ENCODE measurements at places on chromosomes 3 and 15.

GRCh38 chr15:77001351-77001750 lies 6.4 kb downstream of the PSTPIP1 start:
- DNase-seq, result no peak

DNA sequence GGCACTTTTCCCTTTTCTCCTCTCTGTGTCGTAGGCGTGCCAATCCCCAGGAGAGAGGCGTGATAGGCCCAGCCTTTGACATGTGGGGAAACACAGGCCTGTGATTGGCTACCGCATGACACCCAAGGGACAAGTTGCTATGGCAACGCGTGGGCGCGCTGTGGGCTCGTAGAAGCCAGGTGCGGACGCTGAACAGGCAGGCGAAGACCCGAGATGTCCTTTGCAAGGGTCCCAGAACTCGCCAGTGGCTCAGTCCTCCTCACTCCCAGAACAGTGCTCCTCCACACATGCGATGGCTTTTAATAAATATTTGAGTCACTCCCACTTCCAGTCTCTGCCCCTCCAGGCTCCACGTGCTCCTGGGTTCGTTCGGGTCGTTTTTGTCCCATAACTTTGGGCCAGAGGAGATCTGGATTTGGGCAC lies 4.2 kb downstream of the SLC51B start:
- DNase-seq, result peak; percentile 94

DNA sequence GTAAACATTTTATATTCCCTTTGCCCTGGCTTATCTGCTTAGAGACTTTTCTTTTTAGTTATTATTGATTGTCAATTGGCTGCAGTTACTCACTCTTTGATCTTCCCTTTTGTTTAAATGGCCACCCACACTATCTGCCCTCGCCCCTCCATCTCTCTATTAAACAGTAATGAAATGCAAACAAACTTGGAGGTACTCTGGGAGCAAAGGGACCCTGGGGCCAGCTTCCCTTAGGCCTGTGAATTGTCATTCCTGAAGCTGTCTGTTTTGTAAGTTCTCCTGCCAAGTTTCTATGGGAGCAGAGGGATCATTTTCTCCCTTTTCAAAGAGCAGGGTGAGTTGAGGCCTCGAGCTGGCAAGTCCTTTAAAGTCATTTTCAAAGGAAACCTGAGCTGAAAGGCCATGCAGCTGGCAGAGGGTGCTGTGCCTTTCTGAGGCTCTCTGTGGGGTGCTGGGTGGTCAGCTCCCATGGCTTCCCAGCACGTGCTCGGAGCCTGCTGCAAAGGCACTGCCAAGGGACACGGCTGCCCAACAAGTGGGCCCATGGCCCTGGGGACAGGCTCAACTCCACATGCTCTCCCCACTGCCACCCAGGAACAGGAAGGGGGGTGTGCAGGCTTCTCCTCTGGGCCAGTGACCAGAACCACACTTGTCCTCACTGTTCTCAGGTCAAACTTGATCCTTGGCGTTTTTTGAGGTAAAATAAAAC lies 17.4 kb upstream of the RTP2 start:
- DNase-seq, result no peak

DNA sequence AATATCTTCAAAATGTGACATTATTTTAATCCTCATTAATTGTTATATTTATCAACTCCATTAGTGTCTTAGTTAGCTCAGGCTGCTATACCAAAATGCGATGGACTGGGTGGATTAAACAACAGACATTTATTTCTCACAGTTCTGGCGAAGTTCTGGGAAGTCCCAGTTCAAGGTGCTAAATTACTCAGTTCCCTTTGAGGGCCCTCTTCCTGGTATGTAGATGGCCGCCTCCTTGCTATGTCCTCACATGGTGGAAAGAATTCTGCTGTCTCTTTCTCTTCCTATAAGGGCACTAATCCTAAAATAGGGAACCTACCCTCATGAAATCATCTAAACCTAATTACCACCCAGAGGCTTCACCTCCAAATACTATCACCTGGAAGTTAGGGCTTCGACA lies 38.8 kb upstream of the DUT start:
- no peak for DNase-seq

DNA sequence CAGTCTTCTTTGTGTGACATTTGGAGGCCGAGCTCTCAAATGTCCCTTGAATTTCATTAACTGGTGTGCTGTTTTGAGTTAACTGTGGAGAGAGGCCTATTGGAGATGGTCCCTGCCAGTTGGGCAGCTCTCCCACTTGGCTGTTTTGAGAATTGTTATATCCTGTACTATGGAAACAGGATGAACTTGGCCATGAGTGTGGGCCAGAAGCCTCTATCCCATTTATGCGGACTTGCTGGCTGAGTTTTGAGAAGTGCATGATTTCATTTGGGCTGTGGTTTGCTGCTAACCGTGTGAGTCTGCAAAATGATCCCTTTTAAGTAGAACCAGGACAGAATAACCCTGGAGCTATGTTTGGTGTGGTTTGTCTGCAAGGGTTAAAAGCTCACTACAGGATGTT lies 366.0 kb downstream of the PTPRG start:
- no peak for DNase-seq

DNA sequence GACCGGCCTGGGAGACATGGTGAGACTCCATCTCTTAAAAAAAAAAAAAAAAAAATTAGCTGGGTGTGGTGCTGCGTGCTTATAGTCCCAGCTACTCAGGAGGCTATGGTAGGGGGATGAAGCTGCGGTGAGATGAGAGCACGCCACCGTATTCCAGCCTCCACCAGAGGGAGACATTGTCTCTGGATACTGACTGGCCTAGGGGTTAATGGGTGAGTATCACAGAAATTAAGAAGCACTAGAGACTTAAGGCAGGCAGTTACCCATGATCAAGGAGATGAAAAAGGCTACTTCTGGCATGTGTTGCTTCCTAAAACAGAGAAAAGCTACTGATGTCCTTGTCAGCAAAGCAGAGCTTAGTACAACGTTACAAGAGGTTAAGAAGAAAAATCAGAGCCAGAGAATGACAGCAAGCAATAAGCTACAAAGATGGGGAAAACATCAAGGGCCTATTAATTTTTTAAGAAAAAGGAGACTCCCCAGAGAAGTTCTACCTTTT lies 8.6 kb downstream of the TFRC start:
- peak; percentile 67 for DNase-seq

DNA sequence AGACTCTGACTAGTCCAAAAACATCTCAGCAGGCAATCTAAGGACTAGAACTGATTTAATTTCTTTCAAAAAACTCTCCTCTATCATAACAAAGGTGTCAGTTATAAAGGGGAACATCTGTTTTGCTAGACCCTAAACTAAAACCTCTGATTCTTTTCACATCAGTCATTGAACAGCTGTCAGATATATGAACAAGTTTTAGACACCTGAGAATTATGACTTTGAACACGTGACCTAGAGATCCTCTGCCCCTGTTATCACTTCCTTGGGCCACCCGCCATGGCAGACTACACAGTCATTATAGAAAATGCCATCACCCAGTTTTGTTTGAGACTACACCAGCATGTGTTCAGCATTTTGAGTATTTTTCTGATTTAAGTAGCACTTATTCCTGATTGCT lies 282.3 kb upstream of the TBL1XR1 start:
- DNase-seq, result no peak

DNA sequence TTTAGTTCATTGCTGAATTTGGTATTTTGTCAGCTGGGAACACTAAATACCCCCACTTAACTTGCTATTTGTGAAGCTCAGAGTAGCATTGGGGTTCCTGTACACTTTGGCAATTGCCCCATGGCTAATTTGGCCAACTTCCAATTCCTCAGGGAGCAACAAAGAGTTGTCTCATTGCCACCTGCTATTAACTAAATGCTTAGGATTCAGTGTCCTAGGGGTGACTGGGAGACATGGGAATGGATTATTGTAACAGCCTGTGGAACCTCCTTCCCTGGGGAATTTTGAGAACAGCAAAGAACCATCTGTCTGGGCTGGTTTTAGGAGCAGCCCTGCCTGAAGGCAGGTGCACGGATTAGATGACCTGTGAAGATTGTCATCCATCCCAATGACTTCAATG lies 437.4 kb upstream of the TPRG1 start:
- no peak for DNase-seq

DNA sequence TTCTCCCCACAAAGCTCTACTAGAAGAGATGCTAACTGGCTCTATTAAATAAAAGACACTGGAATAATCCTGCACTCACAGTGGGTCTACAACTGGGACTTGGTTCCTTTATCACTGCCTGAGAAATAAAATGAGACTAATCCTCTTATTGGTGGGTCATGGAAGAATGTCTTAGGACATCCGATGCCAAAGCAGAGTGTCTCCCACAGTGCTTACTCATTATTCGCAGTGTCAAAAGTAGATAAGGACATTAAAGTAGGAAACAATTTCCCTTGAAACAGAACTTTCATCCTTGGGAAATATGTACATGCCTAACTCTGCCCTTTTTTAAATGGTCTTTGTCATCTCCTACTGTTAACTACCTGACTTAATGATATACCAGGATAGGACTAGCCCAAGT lies 71.5 kb downstream of the GSK3B start:
- no peak for DNase-seq

DNA sequence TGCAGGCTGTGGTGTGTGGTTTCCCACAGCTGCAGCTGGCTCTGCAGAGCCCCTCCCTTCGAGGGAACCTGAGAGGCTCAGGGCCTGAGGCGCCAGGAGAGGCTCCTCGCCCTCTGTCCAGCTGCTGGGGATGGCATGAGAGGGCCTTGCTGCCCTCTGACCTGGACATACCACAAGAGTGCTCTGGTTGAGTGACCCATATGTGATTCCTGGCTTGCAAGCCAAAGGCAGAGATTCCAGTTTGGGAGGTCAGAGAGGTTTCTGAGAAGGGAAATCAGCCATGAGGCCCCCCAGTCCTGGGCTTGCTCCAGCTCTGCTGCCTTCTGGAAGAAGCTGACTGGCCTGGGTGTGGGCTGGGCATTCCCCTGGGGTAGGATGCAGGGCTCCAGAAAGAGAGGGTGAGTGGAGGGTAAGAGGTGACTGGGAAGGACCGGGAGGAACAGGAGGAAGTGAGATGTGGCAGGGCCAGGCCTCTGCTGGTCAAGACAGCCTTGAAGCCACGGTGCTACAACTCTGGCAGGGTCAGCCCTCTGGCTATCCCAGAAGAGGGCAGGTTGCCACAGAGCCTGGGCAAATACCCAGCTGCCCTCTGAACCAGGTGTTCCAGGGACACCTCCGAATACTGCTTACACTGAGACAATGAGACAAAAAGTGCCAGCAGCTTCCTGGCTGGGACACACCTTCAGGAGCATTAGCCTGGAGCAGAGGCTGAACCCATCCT lies 16.0 kb upstream of the SRP14 start:
- DNase-seq, result peak; percentile 41

- DNase-seq, result no peak
Measured at GRCh38 chr15:61390138-61390537, 161.0 kb upstream of the RORA start.

- no peak for DNase-seq
Measured at GRCh38 chr3:125119752-125120378, 64.1 kb upstream of the HEG1 start.

- DNase-seq, result no peak
Measured at GRCh38 chr3:142459929-142460328, 12.1 kb upstream of the XRN1 start.

- DNase-seq, result no peak
Measured at GRCh38 chr3:145869958-145870357, 291.0 kb downstream of the PLOD2 start.

GRCh38 chr3:50132421-50133282 lies 22.5 kb upstream of the SEMA3F start:
- DNase-seq, result no peak

DNA sequence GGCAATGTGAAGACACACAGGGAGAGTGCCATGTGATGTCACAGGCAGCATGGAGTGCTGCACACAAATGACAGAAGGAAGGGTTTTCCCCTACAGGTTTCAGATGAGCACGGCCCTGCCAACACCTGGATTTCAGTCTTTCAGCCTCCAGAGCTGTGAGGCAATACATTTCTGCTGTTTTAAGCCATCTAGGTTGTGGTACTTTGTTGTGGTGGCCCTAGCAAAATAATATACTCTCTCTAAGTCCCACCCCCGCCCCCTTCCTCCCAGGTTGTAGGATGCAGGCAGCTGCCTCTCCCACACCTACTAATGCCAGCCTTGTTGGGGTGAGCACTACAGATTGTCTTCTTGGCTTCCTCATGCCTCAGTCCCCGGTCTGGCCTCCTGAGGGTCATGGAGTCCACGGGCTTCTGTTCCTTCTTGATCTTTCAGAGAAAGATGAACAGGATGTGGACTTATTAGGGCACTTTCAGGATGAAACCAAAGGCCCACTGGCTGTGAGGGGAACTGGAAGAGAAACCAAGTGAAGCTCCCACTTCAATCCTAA lies 180.0 kb downstream of the CD47 start:
- peak; percentile 65 for DNase-seq

- no peak for DNase-seq
Measured at GRCh38 chr3:45781841-45782240, 14.5 kb downstream of the SLC6A20 start.

- DNase-seq, result no peak
Measured at GRCh38 chr15:52796753-52797520, 6.8 kb upstream of the ONECUT1 start.

- no peak for DNase-seq
Measured at GRCh38 chr3:133948131-133948810, 52.6 kb upstream of the RAB6B start.

DNA sequence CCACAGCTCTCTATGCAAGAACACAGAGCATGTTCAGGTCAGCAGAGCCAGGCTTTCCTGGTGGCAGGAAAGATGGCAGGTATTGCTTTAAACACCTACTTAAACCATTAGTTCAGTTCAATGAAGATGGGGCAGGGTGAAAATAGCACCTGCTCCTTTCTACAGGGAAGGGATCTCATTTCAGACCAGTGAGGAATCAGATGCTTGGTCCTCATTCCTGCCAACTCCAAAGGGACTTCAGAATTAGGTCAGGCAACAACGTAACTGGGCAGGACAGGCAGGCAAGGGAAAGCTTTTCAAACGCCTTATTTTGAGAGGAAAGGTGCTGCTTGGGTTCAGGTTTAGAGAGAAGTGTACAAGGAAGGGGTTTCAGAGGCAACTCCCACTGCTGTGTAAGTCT lies 12.6 kb upstream of the RPS17 start:
- DNase-seq, result no peak

DNA sequence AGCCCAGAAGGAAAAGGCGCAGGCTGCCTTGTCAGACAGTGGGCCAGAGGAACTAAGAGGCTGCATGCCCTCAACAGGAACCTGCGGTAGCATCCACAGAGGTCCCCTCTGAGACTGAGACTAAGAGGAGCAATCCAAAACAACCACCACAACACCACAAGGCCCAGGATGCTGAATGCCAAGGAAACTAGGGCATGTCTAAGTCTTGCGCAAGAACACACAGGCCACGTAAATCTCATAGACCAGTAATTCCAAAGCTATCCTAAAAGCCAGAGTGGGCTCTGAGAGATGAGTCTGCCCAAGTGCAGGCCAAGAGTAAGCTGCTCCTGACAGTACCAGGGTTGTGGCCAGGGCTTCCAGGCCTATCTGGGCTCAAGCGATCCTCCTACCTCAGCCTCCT lies 12.9 kb downstream of the MON1A start:
- DNase-seq, result no peak

DNA sequence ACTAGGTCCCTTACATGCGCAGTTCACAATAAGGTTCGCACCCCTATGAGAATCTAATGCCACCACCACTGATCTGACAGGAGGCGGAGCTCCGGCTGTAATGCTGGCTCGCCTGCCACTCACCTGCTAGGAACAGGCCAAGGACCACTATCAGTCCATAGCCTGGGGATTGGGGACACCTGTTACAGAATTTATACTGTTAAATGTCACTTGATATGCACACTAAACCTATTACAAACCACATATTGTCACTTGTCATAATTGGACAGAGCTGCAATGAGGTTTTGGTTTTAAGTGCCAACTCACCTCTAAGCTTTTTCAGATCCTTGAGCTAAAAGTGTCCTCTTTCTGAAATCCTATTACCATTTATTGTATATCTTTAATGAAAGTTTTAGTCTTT lies 507.9 kb upstream of the TPRG1 start:
- DNase-seq, result no peak

Data from activated CD4-positive, alpha-beta T cell treated with anti-CD3 and anti-CD28 coated beads for 48 hours (primary cell).